ENCODE measurements at places on chromosomes 3 and 15.

GRCh38 chr15:91320101-91320500 is 220.0 kb downstream of the SV2B start:
- no peak for DNase-seq

DNA sequence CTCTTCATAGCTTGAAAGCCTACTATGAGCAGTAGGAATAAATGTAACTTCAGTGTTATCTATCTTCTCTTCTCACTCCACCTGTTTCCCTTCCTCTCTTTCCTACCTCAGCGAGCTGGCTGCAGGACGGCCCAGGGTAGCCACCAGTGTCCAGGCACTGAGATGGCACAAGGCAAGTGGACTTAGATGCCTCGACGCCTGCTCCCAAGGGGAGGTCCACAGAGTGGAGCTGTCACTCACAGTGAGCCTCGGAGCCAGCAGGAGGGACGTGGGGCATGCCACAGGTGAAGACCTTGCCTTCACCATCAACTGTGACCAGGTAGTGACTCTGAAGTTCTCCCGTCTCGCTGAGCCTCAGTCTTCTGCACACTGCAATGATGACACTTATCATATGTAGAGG is 88.2 kb downstream of the PCSK6 start:
- no peak for DNase-seq

DNA sequence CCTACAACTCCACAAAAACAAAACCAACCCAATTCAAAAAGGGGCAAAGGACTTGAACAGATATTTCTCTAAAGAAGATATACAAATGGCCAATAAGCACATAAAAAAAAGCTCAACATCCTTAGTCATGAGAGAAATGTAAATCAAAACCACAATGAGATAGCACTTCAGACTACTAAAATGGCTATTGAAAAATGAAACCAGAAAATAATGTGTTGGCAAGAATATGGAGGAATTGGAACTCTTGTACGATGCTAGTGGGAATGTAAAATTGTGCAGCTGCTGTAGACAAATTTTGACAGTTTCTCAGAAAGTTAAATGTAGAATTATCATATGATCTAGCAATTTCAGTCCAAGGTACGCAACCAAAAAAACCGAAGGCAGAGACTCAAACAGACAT is 29.0 kb downstream of the KY start:
- DNase-seq: no peak

DNA sequence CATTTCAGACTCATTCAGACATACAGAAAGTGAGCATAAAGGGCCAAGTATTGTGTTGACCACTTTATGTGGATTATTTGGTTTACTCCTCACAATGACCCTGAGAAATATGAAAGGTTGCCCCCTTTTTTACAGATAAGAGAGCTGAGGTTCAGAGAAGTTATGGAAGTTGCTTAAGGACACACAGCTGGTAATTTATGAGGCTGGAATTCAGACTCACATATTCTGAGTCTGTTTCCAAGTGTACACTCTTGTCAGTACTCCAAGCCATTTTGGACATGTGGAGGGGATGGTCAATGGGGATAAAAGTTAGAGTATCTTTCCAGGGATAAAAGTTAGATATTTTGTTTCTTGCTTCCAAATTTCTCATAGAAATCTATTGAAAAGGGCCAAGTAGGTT is 15.9 kb downstream of the ITPR1 start:
- no peak for DNase-seq

- no peak for DNase-seq
These were observed 11.9 kb downstream of the ARID3B start for GRCh38 chr15:74552773-74553441.

DNA sequence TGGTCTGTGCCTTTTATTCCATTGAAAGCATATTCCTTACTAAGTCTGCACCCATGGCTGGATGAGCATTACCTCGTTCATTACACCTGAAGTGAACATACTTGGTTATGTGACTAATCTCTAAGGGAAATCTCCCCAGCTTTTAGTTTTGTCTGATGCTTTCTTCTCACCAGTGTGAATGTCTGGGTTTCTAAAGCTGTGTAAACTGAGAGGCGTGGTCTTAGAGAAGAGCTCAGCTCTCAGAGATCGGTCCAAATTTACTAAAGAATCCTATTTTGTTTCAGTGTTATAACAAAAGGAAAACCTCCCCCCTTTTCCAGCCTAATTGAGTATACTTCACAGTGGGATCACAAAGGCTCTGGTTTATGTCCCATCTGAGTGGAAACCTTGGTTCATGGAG is 352.3 kb downstream of the PTPRG start:
- DNase-seq: no peak

GRCh38 chr3:173770011-173770410 is 372.5 kb downstream of the NLGN1 start:
- DNase-seq: no peak

GRCh38 chr3:183485093-183485492 is 56.7 kb upstream of the MCF2L2 start:
- DNase-seq: no peak

All from stimulated activated CD4-positive, alpha-beta T cell treated with anti-CD3 and anti-CD28 coated beads, Interleukin-12 subunit alpha, Interleukin-12 subunit beta, amount 100 ng/mL, for 24 hours (primary cell).